ENCODE measurements at places on chromosomes 2 and 18. TPM values are rescaled to one million over a fixed set of nuclear protein-coding genes. Genes with fewer than 3 reads are reported as not detected.
A peak's percentile ranks its signal among the peaks of the same experiment; 100 is the strongest.

DNA sequence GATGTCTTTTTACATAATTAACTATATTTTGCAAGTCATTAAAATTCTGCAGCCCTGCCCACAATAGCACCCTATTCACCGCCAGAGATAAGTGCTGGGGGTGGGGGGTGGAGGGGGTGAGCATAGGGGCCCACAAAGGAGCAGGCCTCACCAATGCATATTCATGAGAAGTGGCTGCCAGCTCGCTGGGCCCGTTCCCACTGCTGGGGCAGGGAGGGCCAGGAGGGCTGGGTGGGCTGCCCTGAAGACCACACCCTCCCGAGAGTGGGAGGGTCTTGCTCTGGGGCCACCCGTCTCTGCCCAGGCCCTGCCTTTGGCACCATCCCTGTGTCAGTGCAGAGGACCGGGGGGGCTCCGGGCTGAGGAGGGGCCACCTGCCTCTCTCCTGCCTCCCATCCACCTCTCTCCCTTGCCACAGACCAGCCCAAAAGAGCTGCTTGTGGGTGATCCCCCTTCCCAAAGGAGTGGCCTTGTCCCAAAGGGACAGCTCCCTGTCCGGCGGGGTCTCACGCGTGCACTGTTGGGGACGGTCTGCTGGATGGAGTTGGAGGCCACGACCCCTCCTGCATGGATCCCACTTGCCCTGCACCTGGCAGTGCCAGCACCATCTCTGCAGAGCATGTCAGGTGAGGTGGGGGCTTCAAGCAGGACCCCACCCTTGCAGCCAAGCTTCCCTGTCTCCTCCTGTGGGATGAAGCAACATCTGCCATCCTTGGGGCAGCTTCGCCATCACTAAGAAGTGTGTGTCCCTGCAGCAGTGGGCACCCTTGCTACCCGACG, 138.8 kb upstream of the GPC1 start:
- DNase-seq, result no peak

- DNase-seq, result peak; percentile 23
Measured at GRCh38 chr2:226703514-226703913, 96.1 kb downstream of the IRS1 start.

- no peak for DNase-seq
Measured at GRCh38 chr2:232234922-232235615, 143.5 kb upstream of the ALPP start.

DNA sequence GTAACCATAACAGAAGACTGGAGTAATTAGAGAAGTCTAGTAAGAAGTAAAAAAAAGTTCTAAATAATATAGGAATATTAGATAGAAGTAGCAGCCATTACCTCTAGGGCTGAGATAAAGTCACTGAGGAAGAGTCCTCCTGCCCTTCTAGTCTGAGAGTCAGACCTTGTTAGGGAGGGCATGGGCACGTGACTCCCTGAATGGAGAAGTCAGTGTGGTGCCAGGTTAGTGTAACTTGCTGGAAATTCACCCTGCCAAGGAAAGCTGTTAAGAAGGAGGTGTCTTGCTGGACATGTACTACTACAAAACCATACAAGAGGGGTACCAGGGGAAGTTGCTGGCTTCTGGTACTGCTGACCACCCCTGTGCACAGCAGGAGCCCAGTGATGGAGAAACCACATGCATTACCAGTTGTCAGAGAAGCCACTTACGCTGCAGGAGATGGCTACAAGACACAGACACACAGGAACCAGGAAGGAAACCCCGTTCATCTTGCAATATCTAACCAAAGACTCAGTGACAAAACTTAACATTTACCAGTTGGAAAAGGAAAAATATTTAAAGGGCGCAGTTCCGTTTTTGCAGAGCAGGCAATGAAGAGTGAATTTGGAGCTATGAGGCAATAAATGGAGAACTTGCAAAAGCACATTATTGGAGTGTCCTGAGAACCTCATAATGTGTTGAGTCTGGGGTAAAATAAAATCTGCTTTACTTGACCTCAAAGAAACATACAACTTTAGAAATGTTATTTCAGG, 77.2 kb upstream of the TLK1 start:
- DNase-seq, result no peak

DNA sequence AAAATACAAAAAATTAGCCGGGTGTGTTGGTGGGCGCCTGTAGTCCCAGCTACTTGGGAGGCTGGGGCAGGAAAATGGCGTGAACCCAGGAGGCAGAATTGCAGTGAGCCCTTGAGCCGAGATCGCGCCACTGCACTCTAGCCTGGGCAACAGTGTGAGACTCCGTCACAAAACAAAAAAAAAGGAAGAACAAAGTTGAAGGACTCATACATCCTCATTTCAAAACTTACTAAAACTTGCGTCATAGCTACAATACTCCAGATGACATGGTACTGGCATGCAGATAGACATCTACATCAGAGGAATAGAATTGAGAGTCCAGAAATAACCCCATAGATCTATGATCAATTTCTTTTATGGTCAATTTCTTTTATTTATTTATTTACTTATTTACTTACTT, 13.6 kb upstream of the CYP27C1 start:
- DNase-seq, result no peak

Gene IL37
- polyA plus RNA-seq, result not detected

Gene TMEM163
- polyA plus RNA-seq, result 2.6 TPM
